Cerebellar cortex (tissue), 1 donor: ENCODE measurements at places on chromosomes 11 and 22.
A peak's percentile ranks its signal among the peaks of the same experiment; 100 is the strongest.

DNA sequence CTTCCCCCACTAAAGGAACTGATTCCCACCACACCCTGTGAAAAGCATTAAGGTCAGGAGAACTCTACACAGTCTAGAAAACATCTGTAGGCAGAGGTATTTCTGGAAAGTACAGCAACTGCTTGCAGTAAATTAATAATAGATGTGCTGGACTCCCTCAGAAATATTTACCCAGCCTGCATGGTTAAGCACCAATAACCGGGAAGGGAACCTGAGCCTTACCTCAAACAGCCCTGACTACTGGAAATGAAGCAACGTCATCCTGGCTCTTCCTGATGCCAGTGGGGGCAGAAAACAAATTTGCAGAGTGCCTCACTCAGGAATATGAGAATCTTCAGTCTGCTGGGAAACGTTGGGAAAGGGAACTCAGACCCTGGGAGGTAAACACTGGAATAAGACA lies 318.1 kb downstream of the TENM4 start:
- no peak for DNase-seq

DNA sequence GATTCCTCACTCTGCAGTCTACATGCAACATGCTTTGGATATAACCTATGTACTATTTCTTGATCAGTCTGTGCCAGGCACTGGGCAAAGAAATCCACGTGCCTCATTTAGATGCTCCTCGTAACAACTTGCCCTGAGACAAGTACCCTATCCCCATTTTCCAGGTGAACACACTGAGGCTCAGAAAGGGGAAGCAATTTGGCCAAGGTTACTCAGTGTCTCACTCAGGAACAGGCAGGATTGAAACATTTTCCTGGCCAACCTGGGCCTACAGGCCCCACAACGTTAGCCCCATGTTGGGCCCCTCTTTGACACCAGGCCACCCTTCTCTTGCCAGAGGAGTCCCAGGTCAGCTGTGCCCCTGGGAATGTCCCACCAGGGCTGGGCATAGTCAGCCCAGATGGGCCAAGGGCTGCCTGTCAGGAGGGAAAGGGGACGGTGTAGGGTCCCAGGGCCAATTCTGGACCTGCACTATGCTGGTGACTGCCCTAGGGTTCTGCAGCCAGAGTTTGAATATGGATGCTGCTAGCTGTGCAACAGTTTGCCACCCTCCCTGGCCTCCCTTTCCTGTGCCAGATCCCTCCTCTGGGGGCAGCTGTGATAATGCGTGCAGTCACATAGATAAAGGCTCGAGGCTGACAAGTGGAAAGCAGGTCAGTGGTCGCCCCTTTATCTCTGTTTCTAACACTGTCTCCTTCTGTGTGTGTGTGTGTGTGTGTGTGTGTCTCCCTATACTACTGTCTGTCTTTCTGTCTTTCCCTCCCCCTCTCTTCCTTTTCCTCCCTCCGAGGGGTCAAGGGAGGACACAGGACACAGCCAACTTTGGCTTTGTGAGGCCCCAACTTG lies 10.4 kb upstream of the EMID1 start:
- DNase-seq = no peak

DNA sequence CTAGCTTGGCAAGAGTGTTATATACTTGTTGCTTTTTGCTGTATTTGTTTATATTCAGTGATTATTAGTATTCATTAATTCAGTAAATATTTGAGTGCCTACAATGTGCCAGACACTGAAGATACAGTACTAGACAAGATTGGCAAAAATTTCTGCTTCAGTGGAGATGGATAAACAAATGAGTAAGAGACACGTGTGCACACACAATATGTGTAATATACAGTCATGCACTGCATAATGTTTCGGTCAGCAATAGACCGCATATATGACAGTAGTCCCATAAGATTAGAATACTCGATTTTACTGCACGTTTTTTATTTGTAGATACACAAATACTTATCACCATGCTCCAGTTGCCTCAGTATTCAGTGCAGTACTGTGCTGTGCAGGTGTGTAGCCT lies 104.9 kb upstream of the GAL start:
- no peak for DNase-seq

DNA sequence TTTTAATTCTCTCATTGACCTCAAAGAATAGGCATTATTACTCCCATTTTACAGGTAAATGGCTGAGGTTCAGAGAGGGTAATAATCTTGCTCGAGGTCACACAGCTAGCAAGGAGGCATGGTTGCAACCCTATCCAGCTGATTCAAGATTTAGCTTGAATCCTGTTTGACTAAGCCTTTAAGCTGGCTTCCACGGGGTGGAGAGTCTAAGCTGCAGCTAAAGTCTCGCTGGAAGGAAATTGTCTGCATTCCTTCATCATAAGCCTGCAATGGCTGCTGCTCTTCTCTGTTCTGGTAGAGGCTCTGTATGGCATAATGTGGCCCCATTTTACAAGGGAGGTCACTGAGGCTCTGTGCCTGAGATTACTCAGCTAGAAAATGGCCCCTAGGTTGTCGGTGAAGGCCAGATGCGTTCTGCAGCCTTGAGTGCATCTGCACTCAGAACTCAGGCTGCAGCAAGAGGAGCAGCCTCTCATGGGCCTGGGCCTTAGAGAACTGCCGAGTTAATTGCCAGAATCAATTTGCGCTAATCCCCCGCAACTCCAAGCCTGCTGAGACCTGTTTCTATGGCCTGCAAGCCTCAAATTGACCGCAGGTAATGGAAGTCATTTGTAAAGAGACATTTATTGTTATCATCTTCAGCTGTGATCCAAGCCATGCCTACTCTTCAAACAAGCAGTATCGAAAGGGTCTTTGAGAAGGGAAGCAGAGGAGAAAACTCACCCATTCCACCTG lies 44.1 kb upstream of the SEZ6L start:
- DNase-seq = no peak

DNA sequence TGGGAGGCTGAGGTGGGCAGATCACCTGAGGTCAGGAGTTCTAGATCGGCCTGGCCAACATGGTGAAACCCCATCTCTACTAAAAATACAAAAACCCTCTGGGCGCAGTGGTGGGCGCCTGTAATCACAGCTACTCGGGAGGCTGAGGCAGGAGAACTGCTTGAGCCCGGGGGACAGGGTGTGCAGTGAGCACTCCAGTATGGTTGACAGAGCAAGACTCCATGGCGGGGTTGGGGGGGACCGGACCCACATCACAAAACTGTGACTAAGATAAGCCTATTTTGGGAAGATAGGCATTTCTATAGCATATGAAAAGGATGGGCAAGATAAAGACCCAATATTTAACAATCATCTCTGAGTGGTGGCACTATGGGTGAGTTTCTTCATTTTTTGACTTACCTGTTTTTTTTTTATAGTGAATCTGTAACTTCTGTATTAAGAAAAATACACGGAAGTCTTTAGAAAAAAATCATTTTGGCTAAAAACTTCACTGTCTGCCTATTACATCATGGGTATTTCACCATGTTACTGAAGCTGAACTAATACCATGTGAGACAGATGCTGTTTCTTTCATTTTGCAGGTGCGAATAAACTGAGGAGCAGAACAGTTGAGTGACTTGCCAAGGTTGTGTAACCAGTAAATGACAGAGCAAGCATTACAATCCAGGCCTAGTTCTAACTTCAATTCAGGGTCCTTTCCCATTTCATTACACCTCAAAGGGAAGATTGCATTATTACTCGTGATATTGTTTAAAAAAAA lies 2.5 kb downstream of the CELF1 start:
- DNase-seq = no peak

DNA sequence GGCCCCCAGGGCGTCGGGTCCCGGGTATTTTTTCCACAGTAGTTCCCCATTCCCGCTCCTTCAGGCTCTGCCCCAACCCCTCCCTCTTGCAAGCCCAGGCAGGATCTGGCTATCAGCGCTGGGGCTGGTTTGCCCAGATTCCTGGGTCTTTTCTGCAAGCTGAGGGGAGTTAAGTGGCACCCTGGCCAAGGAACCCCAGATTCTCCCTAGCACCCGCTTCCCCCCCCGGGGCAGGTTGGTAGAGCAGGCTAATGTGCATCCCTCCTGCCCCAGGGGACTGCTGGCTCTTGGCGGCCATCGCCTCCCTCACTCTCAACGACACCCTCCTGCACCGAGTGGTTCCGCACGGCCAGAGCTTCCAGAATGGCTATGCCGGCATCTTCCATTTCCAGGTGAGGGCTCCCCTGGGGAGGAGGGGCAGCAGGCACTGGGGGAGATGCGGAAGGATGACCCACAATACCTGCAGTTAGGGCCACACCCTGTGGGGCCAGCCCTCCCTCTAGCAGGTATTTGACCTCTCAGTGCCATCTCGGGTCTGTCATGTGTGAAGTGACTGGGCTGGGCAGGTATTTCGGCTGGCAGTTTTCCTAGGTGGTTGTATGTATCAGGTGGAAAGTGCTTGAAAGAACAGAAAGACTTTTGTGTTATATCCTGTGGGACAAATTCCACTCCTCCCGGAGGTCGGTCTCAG lies 1.6 kb downstream of the CAPN1 start:
- DNase-seq = peak; percentile 18

DNA sequence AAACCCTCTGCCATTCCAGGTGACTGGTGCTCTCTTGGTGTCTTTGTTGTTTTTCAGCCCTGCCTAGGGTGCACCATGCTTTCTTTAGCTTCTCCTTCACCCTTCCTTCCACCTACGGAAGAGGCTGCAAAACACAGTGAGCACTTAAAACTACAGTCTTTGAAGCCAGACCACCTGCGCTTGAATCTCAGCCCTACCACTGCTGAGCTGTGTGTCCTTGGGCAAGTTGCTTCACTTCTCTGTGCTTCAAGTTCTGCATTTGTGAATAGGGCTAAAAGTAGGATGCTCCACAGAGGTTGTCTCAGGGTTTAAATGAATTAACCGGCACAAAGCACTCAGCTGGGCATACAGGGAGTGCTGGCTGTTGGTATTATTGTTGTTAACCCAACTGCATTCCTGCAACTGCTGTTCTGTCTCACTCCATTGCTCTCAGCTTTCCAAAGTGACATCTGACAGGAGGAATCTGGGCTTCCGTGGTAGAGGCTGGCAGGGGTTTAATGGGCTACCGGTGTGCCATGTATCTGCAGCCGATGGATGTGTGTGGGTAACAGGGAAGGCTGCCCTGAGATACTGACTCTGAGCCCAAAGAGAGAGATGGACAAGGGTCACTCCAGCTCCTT lies 139.3 kb downstream of the FBXO7 start:
- no peak for DNase-seq

DNA sequence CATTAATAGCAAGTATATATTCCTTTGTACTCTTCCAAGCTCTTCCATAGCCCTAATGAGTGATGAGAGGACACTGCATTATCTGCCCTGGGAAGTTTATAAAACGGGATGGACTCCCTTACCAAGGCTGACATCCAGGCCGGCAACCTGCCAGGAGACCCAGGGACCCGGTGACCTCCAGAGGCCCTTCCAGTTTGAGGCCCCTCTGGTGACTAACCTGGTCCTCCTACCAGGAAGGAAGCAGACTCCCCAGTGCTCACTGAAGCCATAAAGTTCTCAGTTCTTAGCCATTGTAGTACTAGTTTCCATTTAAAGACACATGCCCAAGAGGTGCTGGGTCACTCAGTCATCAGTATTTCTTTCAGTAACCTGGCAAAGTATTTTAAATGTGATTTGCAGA lies 345.4 kb downstream of the TENM4 start:
- no peak for DNase-seq

GRCh38 chr22:44797181-44797725 lies 44.9 kb downstream of the ARHGAP8 start:
- DNase-seq = peak; percentile 3

GRCh38 chr11:71078482-71078881 lies 173.9 kb downstream of the SHANK2 start:
- DNase-seq = no peak

- no peak for DNase-seq
Observed at GRCh38 chr11:9210224-9210921, 54.8 kb downstream of the DENND5A start.

GRCh38 chr11:68904248-68904847 lies 657 bp downstream of the IGHMBP2 start:
- peak; percentile 20 for DNase-seq
